Pons (tissue), 1 donor: ENCODE measurements at places on chromosomes 7 and 10.
A peak's percentile ranks its signal among the peaks of the same experiment; 100 is the strongest.

GRCh38 chr10:127973791-127974311 is 66.9 kb downstream of the PTPRE start:
- DNase-seq, result peak; percentile 82

- DNase-seq, result no peak
Observed at GRCh38 chr10:114541081-114541796, 116.8 kb downstream of the ABLIM1 start.

- no peak for DNase-seq
Observed at GRCh38 chr7:157470017-157470322, 133.2 kb downstream of the DNAJB6 start.

DNA sequence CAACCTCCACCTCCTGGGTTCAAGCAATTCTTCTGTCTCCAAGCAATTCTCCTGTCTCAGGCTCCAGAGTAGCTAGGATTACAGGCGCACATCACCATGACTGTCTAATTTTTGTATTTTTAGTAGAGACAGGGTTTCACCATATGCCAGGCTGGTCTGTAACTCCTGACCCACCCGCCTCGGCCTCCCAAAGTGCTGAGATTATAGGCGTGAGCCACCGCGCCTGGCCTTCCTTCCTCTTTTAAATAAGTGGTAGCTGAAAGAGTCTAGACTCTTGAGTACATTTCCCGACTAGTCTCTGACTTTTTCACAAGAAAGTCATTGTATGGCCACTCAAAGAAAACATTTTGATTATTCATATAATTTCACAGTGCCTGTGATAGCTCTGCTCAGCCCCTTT is 636.2 kb upstream of the ANKRD30A start:
- DNase-seq, result no peak

- DNase-seq, result no peak
Observed at GRCh38 chr10:102965311-102965851, 47.3 kb downstream of the CNNM2 start.

DNA sequence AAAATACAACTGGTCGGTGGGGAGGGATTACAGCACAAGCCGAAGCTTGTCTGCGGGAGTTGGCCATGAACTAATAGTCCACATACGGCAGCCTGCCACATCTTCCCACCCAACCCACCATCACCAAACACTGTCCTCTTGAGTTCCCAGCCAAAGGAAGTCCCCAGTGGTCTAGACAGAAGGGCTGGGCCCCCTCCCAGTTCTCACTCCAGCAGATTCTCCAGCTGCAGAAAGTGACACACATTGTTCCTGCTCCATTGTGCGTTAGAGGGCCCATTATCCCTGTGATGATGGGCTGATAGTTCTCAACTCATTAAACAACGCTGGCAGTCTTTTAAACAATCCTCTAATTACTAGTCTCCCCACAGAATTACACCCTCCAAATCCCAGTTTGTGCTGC is 148.0 kb downstream of the FGFR2 start:
- peak; percentile 60 for DNase-seq

GRCh38 chr10:127878475-127879055 is 14.2 kb downstream of the CLRN3 start:
- DNase-seq, result peak; percentile 71

DNA sequence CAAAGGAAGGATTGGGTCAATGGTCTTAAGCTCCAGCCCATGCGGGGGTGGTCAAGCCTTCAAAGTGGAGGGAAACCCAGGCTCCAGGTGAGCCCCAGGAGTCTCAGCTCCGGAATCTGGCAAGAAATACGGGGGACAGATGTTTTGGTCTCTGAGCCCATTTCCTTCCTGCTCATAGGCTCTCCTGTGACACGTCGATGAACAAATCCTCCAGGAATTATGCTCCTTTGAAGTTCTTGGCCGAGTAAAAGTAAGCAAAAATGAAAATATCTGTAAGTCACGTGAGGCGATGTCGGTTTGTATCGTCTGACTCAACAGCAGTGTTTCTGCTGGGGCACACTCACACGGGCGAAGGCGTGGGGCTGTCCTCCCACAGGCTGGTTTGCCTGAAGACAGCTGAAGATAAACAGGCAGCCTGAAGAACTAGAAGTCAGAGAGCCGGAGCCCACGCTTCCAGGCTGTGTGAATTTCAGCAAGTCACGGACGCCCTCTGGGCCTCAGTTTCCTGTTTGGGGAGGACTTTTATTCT is 52.6 kb upstream of the SMNDC1 start:
- no peak for DNase-seq

DNA sequence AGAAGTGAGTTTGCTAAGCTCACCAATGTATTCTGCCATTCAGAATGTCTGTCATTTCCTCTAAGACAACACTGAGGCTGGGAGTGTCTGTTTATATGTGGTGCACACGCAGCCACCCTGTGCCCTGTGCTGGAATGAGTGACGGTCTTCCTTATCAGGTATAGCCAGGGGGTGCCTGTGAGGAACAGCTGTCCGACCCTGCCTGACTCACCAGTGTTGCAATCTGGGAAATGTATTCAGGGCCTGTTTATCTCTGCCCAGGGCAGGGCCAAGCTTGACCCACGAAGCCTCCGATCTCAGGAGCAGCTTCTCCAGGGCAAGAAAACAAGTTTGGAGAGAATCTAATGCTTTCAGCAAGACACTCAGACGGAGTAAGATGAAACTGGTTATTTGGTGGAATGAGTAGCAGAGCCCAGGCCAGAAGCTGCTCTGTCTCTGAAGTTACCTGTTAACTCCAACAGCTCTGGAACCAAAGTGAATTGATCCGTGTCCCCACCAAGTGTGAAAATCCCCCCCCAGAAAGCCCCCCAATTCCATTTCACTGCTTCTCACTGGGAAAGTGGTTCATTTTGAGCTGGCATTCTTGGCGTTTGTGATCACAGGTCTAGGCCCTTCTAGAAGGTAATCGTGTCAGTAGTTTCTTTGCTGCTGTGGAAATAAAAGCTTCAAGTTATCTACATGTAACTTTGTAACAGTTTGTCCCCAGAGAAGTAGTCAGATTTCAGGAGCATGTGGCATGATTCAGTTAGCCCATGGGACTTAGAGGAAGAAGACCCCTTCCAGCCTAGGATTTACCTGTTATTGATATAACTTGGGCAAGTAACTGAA is 6.1 kb upstream of the UBE2H start:
- DNase-seq, result no peak

- DNase-seq, result no peak
Observed at GRCh38 chr7:83065714-83066113, 97.0 kb downstream of the PCLO start.

GRCh38 chr10:104774234-104774633 is 133.1 kb downstream of the SORCS3 start:
- no peak for DNase-seq

DNA sequence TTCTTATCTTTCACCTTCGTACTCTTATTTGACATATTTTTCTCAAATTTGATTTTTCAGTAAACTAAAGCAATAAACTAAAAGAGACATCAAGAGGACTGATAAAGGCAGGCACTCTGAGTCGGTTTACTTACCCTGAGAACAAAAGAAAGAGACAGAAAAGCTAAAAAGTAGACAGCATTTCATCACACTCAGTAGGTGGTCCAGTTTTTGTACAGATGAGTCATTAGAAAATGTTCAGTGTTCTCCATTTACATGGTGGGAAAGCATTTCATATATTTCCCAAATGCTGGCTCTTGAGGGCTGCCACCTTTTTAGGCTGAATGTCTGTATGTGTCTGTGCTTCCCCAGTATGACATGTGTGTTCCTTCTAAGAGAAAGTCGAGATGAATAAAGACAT is 52.7 kb downstream of the NHLRC2 start:
- no peak for DNase-seq

- DNase-seq, result no peak
Observed at GRCh38 chr10:74824900-74825370, 1.5 kb upstream of the KAT6B start.

GRCh38 chr10:16843252-16843870 is 26.1 kb upstream of the RSU1 start:
- peak; percentile 87 for DNase-seq

DNA sequence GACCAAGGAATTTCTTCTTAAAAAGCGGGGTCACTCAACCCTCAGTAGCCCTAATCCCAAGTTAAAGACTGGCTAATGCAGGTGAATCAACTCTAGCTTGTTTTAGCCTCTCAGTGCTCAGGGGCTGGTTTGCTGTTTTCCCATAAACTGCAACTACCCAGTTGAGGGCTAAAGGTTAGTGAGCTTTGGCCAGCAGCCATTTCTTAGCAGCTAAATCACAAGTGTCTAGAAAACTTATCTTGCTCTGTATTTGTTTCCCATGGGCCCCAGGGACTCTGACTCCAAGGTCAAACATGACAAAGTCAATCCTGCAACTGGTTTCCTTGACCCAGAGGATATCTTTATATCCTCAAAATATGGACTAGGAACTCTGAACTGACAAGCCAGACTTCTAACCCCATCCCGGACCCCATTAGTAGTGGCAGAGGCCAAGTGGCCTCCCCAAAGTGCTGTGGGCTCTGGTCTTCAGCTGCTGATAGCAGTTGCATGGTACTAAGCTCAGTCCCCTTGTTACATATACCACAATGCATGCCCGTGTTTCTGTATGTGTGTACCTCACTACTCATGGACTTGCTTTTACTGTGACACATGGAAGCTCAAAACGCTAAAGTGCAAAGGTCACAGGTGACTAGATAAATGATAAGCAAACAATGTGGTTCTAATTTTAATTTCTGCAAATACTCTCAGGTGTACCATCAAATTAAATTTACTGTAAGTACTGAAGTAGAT is 793.0 kb upstream of the IGFBP3 start:
- DNase-seq, result peak; percentile 3

- no peak for DNase-seq
Observed at GRCh38 chr10:13642293-13642692, 55.5 kb downstream of the PRPF18 start.

DNA sequence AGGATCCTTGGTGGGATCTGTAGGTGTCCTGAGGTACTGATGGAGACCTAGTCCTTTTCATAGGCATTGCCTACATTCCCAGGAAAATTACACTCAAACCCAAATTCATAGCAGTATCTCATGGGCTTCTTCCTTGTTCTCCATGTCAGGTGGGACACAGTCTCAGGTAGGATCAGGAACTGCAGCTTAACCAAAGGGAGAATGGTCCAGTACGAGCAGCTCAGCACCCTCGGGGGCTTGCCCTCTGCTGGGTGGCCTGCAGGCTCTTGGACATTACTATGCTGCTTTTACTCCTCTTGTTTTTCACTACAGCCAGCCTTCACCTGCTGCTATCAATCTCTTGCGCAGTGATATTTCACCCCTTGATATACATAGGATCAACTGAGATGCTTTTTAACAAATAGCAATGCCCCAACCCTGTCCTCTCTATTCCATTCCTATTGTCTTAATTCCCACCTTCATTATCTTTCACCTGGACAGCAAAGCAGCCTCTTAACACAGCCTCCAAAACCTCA is 28.6 kb downstream of the PLA2G12B start:
- no peak for DNase-seq

DNA sequence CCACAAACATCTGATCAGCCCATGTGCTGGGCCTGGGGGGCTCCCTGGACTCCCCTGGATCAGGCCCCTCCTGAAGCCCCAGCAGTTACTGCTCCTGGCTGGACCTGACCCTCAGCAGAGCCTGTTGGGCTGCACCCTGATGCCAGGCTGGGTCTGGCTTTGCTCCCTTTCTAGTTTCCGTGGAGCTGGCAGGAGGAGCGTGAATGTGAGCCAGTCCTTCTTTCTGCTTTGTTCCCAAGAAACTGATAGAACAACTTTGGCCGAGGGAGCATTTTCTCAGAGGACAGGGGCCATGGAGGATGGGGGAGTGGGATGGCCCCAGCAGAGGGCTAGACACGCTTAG is 128.2 kb downstream of the NEURL1 start:
- no peak for DNase-seq

- DNase-seq, result no peak
Observed at GRCh38 chr10:48516911-48517310, 88.0 kb downstream of the ARHGAP22 start.

GRCh38 chr10:9028231-9028630 is 973.7 kb downstream of the GATA3 start:
- DNase-seq, result no peak

- no peak for DNase-seq
Observed at GRCh38 chr7:67675971-67676370, 679.3 kb downstream of the TYW1 start.

- no peak for DNase-seq
Observed at GRCh38 chr10:91350651-91351081, 59.5 kb upstream of the HECTD2 start.

- DNase-seq, result peak; percentile 49
Observed at GRCh38 chr7:69412331-69413146, 185.7 kb upstream of the AUTS2 start.

DNA sequence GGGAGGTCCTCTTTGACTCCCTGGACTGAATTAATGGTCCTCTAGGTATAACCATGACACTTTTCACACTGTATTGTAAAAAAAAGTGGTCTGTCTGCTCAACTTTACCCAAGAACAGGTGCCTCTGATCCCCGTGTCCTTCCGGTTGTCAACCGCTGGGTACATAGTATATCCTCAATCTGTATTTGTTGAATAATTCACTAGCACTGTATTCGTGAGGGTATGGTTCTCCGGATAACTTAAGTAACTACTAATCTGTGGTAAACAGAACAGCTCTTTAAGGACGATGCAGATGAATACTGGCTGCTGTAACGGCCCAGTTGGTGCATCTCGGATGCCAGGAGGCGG is 472 bp upstream of the ADAM22 start:
- DNase-seq, result no peak

DNA sequence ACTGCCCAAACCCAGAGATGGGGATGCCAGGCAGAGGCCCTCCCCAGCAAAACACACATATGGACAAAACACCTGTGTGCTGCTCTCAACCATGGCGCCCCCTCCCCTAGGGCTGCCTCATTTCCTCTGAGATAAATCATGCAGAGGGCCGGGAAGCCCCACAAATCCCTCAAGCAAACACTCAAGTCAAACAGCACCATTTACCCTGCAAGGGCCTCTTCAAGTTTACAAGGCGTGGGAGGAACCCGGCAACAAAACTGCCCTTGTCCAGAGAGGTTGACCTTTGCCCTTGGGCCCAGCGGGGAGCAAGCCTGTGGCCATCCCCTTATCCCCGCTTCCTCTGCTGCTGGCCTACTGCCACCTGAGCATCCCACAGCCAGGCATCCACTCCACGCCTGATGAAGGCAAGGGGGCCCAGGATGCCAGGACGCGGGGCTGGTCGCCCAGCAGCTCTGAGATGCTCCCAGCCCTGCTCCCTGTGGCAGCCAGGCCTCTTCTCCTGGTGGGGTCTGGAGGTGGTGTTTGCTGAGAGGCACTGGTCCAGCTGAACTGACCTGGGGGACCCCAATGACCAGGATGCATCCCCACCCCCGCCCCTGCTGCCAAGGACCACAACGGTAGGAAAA is 77.4 kb downstream of the DLG5 start:
- DNase-seq, result no peak
